ENCODE measurements at places on chromosomes 11 and 22.

DNA sequence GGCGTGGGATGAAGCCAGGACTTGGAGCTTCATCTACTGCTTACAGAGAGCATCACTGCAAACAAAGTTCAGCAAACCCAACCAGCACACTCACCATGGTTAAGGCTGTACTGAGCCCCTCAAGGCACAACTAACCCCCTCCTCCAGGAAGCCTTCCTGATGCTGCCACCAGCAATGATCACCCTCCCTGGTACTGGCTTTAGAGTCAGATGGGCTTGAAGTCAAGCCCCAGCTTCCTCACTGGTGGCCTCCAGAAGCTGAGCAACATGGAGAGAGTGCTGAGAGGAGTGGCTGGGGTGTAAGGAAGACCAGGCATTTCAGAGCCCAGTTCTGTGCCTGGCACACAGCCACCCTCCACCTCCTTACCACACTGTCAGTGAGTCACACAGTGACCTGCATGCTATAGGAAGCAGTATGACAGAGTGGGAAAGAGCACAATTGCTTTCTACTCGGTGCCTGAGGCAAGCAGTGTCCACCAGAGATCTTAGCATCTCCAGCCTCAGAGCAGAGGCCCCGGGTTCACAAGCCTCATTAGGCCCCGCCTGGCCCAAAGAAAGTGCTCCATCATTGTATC, 24.7 kb upstream of the BAIAP2L2 start:
- DNase-seq: no peak

DNA sequence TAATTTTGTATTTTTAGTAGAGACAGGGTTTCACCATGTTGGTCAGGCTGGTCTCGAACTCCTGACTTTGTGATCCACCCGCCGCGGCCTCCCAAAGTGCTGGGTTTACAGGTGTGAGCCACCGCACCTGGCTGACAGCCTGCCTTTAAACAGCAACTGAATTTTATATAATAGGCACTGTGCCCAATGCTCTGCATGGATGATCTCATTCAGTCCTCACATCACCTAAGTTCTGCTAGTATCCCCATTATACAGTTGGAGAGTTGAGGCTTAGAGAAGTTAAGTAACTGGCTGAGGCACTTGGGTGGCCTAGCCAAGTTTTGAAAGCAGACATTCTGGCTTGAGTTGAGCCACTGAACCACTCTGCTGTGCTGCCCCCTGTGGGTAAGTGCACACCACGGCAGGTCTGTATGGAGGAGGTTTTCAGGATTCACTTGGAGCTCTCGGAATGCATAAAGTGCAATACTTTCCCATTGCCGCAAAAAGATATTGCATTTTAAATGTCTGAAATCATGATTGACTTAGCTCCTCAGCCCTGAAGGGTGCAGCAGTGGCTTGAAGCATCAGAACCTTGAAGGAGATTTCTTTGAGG, 112.4 kb downstream of the LDLRAD3 start:
- DNase-seq: no peak

GRCh38 chr11:46499821-46500220, 94.0 kb downstream of the AMBRA1 start:
- DNase-seq: no peak

DNA sequence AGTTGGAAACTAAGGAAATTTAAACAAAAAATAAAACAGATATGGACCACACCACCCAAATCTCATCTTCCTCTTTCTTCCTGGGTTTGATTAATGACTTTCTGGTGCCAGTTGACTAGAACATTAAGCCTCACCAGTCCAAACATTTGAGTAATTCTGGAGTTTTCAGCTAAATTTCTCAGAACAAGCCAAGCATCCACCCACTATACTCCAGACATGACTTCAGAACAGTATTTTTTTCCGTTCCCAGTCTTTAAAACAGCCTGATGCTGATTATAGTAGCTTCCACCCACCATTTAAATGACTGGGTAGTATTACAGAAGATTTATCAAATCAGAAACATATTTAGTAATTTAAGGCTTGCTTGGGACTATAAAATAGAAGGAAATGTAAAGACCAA, 230.9 kb upstream of the UBASH3B start:
- no peak for DNase-seq

DNA sequence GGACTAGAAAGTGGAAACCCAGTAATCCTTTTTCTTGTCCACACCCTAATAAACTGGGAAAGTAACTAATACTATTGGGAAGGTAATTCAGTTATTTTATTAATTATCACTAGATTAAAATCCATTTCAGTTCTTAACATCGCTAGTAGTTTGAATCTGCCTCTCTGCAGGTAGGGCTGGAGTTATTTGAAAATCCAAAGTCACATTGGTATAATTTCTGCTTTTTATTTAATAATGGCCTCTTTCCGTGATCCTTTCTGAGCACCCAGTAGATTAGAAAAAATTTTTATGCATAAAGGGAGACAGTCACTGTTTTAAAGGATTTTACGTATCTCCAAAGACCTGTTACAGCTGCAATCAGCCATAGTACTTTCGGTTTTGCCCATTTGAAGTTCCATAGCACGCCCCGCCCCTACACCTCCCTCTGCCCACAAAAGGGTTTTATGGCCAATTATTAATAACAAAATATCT, 605 bp upstream of the COPB1 start:
- DNase-seq: no peak

DNA sequence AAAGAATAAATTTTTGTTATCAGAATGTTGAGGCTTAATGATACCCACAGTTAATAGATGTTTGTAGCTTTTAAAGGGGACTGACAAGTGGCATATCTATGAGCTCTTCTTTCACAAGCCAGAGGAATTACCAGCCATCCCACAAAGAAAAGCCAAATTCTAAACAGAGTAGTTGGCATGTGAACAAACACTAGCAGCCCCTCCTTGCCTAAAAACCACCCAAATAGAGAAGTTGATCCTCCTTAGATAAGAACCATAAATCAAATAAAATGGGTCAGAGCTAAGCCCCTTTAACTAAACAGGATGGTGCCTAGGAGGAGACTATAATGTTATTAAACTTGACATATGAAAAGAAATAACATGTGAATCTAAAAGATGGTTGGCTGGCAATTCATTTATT, 11.4 kb downstream of the LPXN start:
- no peak for DNase-seq

DNA sequence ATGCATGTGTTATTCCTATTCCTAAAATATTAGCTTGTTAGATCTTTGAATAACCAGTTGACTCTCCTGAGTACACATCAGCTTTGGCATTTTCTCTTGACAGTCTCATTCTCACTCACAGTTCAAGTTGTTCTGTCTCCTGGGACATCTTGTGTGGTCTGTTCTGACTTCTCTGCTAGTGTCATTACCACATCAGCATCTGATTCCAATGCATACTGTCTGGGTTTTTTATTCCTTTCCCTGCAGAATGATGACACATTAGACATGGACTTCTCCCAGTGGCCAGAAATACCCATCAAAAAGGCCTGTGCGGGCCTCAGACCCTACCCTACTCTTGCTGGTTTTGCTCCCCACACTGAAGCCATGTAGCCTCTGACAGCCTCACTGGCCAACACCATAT, 2.7 kb downstream of the ZNF74 start:
- no peak for DNase-seq

All from brain pericyte (primary cell).